ENCODE measurements at places on chromosomes 6 and 20.

- DNase-seq: no peak
These were observed 27.3 kb downstream of the C6orf89 start for GRCh38 chr6:36913082-36913481.

DNA sequence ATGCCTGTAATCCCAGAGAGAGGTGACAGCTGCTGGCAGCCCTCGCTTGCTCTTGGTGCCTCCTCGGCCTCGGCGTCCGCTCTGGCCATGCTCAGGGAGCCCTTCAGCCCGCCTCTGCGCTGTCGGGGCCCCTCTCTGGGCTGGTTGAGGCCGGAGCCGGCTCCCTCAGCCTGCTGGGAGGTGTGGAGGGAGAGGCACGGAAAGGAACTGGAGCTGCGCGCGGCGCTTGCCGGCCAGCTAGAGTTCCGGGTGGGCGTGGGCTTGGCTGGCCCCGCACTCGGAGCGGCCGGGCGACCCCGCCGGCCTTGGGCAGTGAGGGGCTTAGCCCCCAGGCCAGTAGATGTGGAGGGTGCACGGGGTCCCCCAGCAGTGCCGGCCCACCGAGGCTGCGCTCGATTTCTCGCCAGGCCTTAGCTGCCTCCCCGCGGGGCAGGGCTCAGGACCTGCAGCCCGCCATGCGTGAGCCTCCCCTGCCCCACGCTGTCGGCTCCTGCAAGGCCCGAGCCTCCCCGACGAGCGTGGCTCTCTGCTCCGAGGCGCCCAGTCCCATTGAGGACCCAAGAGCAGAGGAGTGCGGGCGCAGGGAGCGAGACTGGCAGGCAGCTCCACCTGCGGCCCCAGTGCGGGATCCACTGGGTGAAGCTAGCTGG, 34.6 kb downstream of the C6orf52 start:
- DNase-seq: no peak

DNA sequence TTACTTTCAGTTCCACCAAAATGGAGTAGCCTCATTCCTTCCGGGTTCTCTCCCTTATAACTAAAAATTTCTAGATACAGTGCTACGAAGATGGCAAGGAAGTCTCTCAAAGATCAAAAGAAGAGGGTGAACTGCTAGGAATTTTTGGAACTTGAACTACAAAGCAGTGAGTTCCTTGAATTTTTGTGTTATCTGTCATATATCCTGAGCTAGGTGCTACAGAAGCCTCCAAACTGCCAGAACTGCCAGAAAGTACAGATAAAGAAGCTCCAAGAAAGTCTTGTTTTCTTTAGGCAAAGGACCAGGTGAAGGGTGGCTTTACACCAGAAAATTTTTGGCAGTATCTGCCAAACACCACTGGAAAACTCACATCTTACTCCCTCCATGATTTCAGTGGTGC, 218.8 kb upstream of the FLRT3 start:
- no peak for DNase-seq

DNA sequence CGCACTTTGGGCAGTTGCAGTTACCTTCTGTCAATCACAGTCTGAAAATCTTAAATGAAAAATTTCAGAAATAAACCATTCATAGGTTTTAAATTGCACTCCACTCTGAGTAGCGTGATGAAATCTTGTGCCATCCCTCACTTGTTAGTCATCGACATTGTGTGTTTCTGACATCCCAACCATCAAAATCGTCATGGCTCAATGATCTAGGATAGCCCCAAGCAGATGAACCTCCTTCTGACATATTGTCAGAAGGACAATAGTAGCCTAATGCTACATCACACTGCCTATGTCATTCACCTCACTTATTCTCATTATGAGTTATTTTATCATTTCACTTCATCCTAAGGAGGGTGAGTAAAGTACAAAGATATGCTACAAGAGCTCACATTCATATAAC, 284.8 kb downstream of the PTPRK start:
- DNase-seq: no peak

- no peak for DNase-seq
These were observed 585.6 kb downstream of the UTRN start for GRCh38 chr6:144870782-144871181.

- DNase-seq: no peak
These were observed 71.9 kb downstream of the NOL4L start for GRCh38 chr20:32513031-32513866.

DNA sequence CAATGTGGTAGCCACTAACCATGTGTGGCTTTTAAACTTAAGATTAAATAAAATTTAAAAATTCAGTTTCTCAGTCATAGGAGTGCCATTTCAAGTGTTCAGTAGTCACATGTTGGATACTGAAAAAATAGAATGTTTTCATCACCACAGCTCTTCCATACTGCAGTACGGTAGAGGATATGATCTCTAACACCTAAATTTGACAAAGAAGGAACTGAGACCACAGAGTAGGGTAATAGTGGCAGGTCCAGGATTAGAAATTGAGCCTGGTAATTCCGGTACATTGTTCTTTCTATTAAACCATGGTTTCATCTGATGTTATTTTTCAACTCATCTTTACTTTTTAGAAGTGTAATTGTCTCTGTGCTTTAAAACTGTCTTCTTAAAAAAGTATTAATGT, 104.0 kb downstream of the CD2AP start:
- no peak for DNase-seq

GRCh38 chr20:52064931-52065330, 126.6 kb downstream of the ZFP64 start:
- DNase-seq: no peak

DNA sequence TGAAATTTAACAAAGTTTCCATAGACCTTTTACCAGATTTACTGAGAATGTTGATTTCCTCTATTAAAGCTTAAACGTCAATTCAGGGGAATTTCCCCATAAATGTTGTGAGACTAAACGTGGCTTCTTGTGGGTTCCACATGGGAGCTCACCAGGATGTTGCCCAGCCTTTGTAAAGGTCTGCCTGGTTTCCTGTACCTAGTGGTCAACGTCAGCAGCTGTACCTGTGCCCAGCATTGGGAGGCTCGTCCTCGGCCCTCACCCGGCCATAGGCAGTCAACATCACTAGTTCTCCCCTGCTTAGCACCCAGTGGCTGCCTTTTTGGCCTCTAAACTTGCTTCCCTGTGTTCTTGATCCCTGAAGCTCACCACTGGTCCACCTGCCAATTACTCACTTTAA, 22.1 kb upstream of the CD83 start:
- DNase-seq: no peak

DNA sequence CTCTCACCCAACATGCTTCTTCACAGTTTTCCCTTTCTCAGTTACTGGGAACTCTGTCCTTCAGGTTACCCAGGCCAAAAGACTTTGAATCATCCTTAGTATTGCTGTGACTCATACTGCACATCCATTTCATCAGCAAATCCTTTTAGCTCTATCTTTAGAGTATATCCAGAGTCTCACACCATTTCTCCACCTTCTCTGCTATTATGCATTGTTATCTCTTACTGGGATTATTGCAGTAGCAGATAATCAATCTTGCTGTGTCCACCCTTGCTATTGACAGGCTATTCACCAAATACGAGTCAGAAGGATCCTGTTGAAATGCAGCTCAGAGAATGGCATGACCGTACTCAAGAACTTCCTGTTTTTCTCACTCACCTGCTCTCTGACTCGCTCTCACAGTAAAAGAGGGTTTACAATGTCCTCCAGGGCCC, 57.3 kb downstream of the BCKDHB start:
- no peak for DNase-seq

DNA sequence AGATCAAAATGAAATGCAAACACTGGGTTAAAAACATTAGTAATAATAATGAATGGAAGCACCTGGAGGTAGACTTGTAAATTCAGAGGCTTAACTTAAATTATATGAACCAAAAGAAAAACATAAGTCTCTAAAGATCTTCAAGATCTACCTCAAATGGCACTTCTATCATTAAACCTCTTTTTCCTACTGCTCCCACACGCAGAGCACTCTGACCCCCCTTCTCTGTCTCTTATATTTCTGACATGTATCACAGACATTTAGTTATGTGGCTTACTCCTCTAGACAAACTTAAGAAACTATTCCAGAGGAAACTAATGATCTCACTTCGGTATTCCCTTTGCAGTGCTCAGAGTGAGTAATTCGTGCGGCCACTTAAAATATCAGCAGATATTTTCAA, 1.1 kb downstream of the TBC1D32 start:
- DNase-seq: no peak

GRCh38 chr6:155062866-155063341, 67.8 kb downstream of the TIAM2 start:
- DNase-seq: no peak

- DNase-seq: no peak
These were observed 3.8 kb upstream of the CHRNA4 start for GRCh38 chr20:63364801-63365585.

- DNase-seq: no peak
These were observed 9.7 kb upstream of the NPEPL1 start for GRCh38 chr20:58682656-58683531.

GRCh38 chr20:32526125-32526524, 59.0 kb downstream of the NOL4L start:
- no peak for DNase-seq

DNA sequence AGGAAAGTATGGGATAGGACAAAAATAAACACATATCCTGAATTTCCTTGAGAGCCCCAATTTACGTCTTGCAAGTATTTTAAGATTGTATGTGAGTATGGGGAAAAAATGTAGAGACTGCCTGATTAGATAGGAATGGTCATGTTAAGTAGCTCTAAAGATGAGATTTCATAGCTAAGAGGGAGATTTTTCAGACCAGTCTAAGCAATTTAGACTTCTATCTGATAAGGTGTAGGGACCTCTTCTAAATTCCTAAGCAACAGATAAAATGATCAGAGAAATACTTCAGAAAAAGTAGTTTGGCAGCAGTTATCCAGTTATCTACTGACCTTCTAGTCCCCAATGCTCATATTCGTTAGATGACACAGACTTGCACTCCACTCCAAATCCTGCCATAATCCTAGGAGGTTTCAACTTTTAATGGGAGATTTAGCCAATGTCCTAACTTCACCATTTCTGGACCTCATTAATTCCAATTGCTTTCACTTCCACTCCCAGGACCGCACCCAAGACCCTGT, 90.0 kb downstream of the FILIP1 start:
- DNase-seq: no peak

- no peak for DNase-seq
These were observed 15.5 kb upstream of the RNF144B start for GRCh38 chr6:18371656-18372055.

DNA sequence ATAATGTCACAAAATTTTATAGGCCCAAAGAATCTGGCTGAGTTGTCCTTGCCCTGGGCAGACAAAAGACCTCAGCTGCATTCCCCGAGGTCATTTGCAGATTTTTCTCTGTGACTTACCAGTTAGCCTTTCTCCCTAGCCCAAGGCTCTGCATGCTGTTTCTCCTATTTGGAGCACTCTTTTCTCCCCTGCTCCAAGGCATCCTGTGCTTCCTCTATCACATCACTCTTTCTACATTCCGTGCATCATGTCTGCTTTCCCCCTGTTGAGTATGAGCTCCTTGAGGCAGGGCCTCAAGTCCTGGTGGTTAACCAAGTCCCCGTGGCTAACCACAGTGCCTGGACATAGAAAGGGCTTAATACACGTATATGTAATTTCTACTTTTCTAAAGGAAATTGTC, 593 bp upstream of the GSTA3 start:
- DNase-seq: no peak

DNA sequence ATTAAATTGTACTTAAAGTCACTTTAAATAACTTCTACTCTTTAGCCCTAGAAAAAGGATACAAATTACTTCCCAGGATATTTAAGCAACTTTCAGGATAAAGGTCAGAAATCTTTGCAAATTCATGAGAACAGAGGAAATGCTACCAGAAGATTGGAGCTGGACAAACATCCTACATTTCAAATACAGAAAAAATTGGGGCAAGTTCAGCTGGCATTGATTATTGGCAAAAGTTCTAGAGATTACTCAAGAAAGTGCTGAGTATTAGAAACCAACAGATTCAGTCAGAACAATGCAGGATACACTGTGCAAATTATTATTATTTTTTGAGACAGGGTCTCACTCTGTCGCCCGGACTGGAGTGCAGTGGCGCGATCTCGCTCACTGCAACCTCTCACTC, 6.0 kb downstream of the SLC22A23 start:
- no peak for DNase-seq

DNA sequence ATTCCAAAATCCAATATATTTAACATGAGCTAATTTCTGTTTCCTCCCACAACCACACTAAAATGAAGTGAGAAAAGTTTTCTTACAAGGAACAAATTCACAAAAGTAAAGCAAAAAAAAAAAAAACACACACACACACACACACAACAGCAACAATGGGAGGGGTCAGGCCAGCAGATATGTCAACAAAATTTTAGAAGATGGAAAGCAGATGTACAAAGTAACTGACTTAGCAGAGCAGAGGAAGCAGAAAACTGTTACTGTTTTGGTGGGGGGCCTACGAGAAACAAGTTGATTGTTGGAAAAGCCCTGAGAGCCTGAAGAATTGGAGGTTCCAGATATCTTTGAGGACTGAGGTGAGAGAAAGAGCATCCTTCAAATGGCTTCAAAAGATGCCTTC, 11.7 kb downstream of the EPB41L2 start:
- DNase-seq: no peak

DNA sequence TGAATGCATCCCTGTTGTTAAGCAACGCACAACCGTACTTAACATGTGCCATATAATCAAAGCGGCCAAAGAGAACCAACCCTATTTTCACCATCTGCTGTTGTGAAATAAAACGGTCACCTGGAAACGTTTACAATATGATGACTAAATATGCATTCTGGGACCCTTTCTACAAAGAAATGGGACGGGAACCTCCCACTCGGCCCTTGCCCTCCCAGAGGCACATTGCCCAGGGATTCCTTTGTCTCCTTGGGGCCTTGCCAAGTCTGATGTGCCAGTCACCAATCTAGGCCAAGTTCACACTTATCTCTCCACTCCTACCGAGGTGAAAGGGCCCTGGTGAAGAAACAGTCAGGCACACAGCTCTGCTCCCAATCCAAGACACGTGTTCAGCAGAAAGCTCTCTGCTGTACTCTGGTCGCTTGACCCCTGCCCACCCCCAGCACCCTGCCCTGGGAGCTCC, 427.4 kb upstream of the JARID2 start:
- DNase-seq: no peak

DNA sequence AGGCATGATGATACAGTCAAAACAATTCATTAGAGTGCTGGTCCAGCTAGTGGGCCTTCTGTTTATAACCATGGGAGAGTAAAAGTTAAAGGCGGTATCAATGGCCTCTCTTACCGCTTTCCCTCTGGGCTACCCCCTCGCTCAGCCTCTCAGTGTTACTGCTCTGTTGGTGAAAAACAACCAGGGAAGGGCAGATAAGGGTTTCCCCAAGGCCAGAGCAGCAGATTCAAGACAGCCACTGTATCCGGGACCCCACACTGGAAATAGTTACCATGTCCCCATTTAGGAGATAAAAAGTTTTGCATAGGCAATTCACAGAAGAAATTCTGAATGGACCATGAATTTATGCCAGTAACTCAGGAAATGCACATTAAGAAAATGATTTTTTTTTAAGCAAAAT, 13.4 kb downstream of the SCGN start:
- DNase-seq: no peak

GRCh38 chr20:13295637-13296036, 74.6 kb downstream of the ISM1 start:
- no peak for DNase-seq

DNA sequence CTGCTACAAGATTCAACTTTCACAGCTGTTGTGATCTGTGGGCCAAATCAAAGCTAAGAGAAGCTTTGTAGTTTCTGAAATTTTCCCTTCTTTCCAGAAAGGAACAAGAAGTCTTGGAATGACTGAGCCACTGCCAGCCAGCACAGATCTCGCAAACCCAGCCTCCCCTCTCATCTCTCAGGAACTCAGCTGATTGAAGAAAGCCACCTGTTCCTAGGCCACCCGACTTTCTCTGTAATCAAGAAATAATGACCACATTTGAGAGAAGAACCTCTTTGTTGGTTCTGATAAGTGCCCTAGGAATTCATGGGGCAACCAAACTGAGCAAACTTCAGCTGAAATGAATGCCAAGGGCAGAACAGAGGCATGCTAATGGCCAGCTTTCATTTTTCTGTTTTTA, 61.7 kb downstream of the HDGFL1 start:
- no peak for DNase-seq

Measured in stimulated activated CD8-positive, alpha-beta memory T cell treated with anti-CD3 and anti-CD28 coated beads, Interleukin-4, amount 100 ng/mL, for 4 hours (primary cell).